ENCODE measurements at places on chromosomes 5 and 9. TPM values are rescaled to one million over a fixed set of nuclear protein-coding genes. Genes with fewer than 3 reads are reported as not detected.

Gene CER1
- total RNA-seq, result not detected

Gene PCDHGB6
- total RNA-seq, result 3.7 TPM

Gene PCDHB7
- 0.32 TPM for total RNA-seq

Gene PTGDS
- total RNA-seq, result 6.0 TPM

Gene CRHBP
- 0.26 TPM for total RNA-seq
